ENCODE measurements at places on chromosomes 2 and 18. TPM values are rescaled to one million over a fixed set of nuclear protein-coding genes. Genes with fewer than 3 reads are reported as not detected.

Gene DSC3
- total RNA-seq: 319 TPM

Gene LHCGR
- total RNA-seq: not detected

Gene L3MBTL4
- 4.8 TPM for total RNA-seq

GRCh38 chr2:135570884-135571283 lies 39.6 kb downstream of the R3HDM1 start:
- no peak for ATAC-seq

DNA sequence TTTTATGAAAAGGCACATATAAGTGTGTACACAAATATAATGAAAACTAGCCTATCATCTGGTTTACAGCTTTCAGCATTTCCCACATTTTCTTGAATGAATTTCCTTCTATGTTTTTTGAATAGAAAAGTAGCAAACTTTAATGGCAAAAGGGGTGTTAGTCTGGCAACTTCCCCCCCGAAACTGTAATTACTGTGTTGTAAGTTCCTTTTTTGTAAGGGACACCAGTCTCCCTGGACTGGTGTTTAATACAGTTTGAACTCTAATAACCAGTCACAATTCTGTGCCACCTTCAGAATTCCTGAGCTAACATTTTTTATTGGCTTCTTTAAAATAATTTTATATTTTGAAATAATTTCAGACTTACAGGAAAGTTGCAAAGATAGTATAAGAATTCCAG lies 94.2 kb downstream of the ACSL3 start:
- no peak for ATAC-seq

DNA sequence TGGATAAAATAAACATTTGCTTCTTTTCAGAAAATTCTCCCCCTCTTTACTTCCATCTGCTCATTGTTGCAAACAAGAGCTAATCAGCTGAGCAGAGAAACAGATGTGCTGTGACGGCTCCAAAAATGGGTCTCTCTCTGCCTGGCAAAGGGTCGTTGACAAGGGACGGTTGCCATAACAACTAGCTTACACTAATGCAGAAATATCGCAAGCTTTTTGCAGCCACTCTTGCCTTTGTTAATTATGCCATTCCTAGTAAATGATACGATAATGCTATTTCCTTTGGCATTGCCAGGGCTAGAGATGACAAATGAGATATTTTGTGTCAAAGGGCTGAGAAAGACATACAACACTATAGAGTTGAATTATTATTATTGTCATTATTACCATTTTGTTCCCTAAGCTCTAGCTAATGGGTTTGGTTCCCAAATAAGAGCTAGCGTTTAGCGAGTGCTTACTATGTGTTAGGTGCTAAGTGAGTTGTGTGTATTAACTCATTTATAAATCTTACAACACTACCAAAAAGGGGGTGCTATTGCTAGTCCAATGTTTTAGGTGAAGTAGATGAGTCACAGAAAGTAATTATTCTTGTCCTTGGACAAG lies 46.8 kb downstream of the MYO3B start:
- ATAC-seq: no peak

DNA sequence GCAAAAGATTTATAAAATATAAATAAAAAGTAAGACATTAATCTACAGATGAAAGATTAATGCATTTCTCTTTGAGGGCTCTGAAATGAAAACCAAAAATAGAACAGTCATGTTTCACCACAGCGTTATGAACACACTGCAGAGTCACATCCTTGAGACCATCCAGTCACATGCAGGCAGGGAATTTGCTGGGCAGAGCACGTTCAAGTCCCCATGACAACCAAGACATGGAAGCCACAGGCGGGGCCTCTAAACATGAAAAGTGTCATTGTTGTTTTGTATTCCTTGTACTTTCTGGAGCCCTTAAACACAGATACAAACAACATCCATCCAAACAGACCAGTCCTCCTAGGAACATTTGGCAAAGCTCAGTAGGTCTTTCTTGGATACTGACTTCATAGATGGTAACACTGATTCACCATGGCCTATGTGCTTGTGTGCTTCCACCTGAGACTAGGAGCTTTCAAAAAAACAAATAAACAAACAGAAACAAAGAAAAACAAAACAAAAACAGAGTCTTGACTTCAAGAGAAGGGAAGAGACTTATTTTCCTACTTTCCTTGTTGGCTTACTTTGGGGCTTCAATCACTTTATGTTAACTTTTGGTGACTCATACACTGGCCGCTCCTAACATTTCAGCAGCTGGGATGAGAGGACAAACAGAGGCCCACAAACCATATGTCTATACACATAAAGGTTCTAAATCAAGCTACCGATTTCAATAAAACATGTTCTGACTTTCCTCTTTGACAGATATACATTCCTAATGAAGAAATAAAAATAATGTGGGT lies 99.5 kb upstream of the CCDC85A start:
- no peak for ATAC-seq

DNA sequence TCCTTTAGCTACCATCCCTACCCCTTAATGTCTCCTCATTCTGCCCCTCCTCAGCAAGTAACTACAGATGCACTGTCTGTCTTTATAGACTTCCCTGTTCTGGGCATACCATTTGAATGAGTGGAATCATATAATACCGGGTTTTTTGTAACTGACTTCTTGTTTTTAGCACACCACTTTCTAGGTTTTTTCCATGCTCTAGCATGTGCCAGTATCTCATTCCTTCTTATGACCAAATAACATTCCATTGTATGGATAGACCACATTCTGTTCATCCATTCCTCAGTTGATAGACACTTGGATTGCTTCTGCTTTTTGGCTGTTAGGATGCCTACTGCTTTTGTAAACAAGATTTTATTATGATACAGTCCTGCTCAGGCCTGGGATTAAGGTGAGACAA lies 154.7 kb downstream of the TSN start:
- ATAC-seq: no peak

GRCh38 chr2:100921685-100922161 lies 80.4 kb upstream of the RPL31 start:
- ATAC-seq: no peak

GRCh38 chr2:29016504-29016903 lies 35.4 kb downstream of the TOGARAM2 start:
- no peak for ATAC-seq

GRCh38 chr2:46342566-46343315 lies 45.5 kb downstream of the EPAS1 start:
- ATAC-seq: no peak
